Activated CD4-positive, alpha-beta T cell treated with anti-CD3 and anti-CD28 coated beads, Interleukin-2, Interleukin-4, amounts not matched to agents 100 ng/mL and 50 ng/mL, durations not matched to agents 16 hours and 8 hours (primary cell): ENCODE measurements at places on chromosomes 12 and 14.

GRCh38 chr14:90567191-90567590 is 170.4 kb downstream of the CALM1 start:
- no peak for DNase-seq

DNA sequence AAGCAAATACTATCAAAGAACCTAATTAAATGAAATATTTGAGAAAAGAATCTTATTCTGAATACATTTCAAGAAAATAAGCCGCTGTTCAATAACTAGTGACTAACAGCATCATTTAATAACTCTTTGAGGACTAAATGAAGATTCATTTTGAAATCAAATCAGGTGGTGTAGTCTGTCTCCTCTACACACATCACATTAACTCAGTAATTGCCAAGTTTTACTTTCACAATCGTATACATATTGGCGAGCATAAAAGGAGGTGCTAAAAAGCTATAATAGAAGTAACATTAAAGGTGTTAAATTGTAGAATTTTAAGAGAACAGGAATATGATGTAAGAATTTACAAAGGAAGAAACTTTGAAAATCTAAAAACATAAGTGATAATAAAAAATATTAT is 185.1 kb downstream of the MDGA2 start:
- no peak for DNase-seq

- DNase-seq: no peak
Measured at GRCh38 chr12:75000120-75000519, 209.5 kb downstream of the KCNC2 start.

DNA sequence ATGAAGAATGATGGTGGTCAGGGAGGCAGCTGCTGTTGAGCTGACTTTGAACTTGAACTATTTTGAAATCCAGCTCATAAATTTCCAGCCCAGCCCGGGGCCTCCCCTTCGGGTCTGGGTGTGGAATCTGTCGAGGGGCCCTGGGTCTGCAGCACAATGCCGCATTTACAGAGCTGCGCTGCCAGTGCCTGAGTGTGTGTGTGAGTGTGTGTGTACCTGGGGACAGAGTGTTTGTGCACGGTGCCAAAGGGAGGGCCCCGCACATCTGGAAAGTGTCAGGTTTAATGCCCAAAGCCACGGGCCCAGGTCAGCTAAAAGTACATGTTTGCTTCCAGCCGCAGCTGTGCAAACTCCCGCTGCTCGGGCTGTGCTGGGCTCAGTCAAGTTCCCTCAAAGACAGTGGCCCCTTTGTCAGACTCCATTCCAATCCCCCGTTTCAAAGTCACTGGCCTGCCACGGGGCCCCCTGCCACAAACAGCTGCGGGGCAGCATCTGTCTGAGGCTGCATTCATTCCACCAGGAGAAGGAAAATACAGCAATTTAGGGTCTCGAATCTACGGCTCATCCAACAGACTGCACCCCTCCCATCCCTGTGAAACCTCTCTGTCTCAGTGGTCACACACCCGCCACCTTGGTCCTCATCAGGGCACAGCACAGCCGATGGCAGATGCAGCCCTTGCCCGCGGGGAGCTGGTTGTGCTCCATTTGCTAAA is 16.3 kb upstream of the RFLNA start:
- no peak for DNase-seq
